NCI-H345 (cell line): ENCODE measurements at places on chromosomes 13 and 19.
A peak's percentile ranks its signal among the peaks of the same experiment; 100 is the strongest.

DNA sequence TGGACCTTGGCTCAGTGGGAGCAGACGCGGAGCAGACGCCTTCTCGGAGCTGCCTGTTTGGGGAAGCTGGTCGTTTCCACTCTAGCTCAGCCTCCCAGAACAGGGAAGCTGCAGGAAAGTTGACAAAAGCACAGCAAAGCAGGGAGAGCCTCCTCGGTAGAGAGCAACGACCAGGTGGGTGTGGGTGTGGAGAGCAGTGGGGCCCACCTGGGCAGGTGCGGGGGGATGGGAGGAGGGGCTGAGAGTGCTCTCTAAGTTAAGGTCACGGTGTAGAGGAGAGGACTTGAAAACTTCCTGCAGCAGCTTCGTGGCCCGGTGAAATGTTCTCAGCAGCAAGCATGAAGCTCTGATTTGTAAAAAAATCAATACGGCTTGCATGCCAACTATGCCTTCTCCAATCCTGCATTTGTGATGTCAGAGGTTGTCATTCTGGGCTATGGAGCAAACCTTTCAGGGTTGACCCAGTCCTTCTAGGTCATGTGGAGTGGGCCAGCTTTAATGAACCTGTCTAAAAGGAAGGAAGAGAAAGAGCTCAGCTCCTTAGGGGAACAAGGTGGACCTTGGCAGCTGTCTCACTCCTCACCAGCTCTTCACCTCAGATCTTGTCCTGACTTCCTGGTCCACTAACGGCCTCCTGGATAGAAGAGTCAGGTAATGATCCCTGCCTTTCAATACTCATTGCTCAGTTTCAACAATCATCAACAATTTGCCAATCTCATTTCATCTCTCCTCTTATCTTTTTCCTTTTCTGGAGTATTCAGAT is 85.8 kb upstream of the UBL3 start:
- peak; percentile 30 for DNase-seq

DNA sequence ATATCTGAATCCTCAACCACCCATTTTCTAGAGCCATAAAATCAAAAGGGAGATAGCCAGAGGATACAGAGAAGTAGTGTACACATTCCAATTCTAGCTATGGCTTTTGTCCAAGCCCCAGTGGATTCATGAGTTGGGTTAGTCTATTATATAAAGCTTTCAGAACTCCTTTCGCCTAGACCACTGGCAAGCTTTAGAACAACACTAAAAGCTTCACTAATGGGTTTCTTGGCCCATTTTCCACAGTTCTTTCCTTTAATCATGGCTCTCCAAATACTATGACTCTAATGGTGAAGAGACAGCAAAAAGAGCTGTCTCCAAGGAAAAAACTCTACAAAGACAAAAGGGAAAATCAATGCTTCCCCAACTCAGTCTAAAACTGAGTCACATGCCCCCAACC is 48.2 kb upstream of the SLITRK5 start:
- DNase-seq = no peak

GRCh38 chr13:94233401-94233800 is 246.1 kb downstream of the DCT start:
- no peak for DNase-seq

DNA sequence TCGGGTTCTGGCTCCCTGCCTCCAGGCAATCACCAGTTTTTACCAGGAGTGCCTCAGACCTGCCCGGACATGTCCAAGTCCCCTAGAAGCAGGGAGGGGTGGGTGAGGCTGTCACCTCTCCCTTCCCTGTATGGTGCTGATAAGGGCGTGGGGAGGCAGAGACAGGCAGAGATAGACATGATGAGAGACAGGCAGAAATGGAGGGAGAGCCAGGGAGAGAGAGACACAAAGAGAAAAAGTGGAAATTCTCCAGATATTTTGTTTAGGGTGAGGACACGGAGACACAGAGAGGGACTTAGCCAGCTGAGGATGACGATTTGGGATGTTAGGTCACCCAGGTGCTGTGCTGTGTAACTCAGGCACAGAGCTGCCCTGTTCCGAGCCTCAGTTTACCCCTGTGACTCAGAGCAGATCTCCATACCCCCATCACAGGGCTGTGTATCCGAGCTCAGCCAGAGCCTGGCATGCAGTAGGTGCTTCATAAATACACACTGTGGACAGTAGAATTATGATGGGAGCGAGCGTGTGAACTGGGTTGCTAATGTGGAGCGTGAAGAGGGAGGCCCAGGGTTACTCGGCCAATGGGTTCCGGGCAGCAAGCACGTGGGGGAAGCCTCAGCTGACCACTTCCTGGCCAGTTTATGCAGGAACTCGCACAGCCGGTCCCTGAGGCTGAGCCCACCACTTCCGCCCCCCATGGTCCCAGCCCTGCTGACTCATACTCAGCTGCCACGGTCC is 11.9 kb upstream of the GDF15 start:
- DNase-seq = peak; percentile 69

DNA sequence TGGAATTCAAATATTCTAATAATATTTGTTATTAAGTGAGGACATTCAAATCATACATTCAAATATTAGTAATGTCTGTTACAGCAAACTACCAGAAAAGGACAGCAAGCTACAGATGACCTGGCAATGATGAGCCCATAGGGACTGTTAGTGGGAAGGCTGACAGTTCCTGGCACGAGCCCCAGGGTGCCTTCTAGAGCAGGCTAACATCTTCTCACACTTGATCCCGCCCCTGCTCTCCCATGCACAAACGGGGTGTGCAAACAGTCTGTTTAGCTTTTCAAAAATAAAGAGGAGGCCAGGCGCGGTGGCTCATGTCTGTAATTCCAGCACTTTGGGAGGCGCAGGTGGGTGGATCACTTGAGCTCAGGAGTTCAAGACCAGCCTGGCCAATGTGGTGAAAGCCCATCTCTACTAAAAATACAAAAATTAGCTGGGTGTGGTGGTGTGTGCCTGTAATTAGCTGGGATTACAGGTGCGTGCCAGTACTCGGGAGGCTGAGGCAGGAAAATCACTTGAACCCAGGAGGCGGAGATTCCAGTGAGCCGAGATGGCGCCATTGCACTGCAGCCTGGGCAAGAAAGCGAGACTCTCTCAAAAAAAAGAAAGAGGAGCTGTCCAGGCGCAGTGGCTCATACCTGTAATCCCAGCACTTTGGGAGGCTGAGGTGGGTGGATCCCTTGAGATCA is 9.6 kb upstream of the GARRE1 start:
- peak; percentile 30 for DNase-seq
